Activated CD8-positive, alpha-beta T cell treated with anti-CD3 and anti-CD28 coated beads, Interleukin-2, amount 10 ng/mL, durations not matched to agents 7 days and 5 days (primary cell): ENCODE measurements at places on chromosomes 1 and 21. TPM values are rescaled to one million over a fixed set of nuclear protein-coding genes. Genes with fewer than 3 reads are reported as not detected.

DNA sequence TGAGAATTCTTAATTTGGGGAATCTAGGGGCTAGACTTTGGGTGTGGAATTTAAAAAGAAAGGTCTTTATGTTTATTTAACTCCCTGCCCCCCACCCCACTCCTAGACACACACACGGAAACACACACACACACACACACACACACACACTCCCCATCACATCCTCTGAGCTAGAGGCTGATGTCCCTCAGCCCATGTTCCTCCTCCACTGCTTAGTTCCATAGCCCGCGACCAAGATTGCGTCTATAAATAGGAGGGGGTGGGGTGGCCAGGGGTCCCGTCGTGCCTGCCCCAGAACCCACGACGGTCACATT is 655 bp upstream of the KIRREL1 start:
- no peak for DNase-seq

- DNase-seq = no peak
Measured at GRCh38 chr21:32572574-32573420, 12.5 kb downstream of the TCP10L start.

DNA sequence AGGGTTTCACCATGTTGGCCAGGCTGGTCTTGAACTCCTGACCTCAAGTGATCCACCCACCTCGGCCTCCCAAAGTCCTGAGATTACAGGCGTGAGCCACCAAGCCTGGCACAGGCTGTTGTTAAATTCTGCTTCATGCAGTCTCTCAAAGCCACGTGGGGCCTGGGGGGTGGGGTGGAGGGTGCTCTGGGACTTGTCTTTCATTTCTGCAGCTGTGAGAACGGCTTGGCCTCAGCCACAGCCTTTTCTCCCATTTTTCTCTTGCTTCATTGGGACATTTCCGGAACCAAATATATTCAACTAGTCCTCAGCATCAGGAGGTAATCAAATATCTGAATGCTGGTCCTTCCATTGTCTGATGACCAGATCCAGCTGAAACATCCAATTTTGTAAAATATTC is 27.6 kb upstream of the KCNE2 start:
- DNase-seq = no peak

GRCh38 chr1:172252958-172253357 is 167.5 kb upstream of the C1orf105 start:
- no peak for DNase-seq

The OR2T10 gene
- not detected for total RNA-seq

The CCDC17 gene
- total RNA-seq = 2.5 TPM

The AKNAD1 gene
- not detected for total RNA-seq

The PLD5 gene
- total RNA-seq = not detected
